Fibroblast of the aortic adventitia (primary cell): ENCODE measurements at places on chromosomes 16 and 17.

DNA sequence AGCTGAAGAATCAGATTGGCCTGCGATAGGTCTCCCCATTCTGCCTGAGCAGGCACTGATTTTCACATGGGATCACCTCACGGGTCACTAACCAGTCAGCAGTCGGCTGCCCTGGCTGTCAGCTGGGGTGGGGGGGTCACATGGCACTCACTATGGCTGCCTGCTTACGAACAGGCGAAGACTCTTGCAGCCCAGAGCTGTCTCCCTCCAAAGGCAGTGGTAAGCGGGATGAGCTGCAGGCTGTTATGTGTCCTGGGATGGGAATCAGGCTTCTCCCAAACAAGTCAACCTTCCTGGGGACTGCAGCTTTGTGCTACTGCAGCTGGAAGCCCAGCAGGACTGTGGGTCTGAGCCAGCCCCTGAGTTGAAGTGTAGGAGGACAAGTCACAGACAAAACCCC lies 29.0 kb upstream of the ADORA2B start:
- DNase-seq: no peak

- no peak for DNase-seq
Measured at GRCh38 chr17:44424828-44425461, 35.5 kb upstream of the ITGA2B start.

DNA sequence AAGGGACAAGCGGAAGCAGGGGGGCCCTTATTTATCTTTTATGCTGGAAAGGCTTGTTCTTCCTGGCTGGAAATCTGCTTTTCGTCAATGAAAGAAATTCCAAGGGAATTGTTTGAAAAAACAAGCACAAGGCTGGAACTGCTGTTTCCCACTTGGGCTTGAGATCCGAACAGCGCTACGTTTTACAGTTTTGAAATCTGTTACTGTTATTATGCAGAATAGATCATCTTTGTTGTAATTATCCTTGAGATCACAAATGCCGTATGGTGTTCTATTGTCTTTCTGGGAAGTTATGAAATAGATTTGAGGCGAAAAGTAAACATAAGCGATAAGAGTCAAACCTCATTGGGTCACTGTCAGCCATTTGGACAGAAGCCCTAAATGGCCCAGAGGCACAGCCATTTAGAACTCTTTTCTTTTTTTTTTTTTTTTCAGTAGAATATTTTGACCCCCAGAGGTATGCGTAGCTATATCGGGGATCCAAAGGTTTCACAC lies 223.3 kb downstream of the IRX3 start:
- no peak for DNase-seq

DNA sequence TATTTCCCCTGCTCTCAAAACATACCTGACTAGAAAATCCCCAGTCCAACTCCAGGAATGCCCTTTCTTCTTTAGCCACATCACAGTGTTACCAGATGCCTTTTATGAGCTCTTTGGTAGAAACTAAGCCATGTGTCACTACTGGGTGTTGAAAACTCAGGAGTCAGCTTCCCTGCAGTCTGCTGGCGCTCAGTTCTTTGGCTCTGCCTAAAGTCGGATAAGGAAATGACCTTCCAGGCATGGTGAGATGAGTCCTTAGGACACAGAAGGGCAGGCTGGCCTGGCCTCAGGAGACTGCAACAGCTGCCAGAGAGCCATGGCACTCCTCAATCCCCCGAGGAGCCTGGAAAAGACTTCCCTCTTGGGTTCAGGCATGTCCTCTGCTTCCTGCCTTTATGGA lies 89.1 kb downstream of the CDH13 start:
- DNase-seq: peak; percentile 19

DNA sequence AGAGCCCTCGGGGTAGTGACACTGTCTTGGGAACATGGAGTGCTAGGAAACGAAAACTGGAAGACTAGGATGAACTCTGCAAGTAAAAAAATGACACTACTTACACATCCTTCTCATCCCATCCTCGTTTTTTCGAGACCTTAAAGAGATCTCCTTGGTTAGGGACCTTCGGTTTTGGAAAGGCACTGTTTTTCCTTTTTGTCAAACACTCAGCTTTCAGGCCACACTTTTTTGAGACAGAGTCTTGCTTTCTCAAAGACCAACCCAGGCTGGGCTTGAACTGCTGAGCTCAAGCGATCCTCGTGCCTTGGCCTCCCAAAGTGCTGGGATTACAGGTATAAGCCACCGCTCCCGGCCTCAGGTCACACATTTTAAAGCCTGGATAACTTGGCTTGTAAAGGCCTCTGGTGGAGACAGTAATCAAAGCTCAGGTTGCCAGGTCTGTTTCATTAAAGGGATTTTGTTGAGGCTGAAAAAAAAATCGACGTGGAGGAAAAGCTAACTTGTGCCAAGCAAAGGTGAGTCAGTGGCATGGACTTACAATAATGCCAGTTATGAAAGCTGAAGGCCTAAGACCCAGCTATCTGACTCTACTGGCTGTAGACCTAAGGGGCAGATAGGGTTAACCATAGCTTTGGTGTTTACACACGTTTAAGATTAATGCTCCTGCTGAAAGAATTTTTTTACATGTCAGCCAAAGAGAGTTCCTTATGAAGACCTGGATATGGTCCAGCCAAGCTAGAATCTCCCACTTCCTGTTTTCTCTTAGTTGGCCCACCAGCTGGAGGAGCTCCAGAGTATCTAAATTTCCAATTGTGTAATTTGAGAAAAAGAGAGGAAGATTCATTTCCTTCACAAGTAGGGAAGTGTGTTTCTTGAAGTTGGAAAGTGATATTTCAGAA lies 823 bp downstream of the NBR1 start:
- DNase-seq: peak; percentile 95

DNA sequence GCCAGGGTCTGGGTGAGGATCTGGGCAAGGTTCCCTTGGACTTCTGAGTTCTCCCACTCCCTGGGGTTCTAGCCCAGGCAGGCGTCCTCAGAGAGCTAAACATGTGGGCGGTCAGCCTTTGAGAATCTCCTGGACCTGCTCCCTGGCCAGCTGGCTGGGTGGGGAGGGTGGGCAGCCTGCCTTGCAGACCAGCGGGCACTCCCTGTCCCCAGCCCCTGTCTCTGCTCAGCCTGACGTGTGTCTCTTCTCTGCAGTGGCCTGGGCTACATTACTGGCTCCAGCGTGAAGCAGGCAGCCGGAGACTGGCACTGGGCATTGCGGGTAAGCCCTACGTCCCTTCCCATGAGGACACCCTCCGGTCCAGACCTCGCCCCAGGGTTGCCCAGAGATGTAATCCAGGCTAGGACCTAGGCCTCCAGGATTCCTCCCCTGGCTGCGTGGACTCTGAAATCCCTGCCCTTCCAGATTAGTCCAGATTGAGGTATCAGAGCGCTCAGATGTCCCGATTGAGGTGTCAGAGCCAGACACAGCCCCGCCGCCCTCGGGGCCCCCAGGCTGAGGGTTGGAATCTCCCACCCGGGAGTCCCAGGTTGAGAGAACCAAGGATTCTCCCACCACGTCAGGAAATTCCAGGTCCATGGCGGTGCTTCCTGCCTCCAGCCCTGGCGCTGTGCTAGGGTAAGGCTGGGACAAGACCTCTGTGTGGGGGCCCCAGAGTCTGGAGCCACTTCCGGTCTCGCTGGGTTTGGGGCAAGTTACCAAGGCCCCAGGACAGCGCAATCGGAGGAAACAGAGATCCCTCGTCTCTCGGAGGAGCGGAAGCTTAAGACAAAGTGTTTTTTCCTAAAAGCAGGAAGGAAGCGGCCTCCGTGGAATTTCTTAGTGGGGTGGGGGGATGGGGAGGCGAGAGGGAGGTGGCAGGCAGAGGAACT lies 24.1 kb downstream of the MYBBP1A start:
- no peak for DNase-seq

DNA sequence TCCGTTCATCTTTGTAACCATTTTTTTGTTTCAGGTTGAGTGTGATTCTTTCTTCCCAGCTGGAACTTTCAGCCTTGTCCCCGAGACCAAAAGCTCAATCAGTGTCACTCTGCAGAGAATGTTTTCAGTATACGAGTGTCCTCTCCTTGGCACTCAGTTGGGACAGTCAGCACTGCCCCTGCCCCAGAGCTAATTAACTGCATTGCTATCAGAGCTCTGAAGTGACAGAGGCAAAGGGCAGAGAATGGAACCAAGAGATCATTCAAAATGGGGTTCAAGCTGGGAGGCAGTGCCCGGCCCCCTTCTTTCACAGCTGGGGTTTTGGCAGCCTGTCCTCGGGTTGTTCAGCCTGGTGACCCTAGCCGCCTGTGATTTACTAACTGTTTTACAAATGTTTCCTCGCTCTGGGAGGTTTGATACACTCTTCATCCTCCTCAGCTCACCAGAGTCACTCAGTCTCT lies 195.9 kb upstream of the TBX2 start:
- DNase-seq: no peak

- no peak for DNase-seq
Measured at GRCh38 chr16:20348365-20349185, 3.9 kb downstream of the UMOD start.

GRCh38 chr17:72407931-72408330 lies 287.1 kb downstream of the SOX9 start:
- no peak for DNase-seq

DNA sequence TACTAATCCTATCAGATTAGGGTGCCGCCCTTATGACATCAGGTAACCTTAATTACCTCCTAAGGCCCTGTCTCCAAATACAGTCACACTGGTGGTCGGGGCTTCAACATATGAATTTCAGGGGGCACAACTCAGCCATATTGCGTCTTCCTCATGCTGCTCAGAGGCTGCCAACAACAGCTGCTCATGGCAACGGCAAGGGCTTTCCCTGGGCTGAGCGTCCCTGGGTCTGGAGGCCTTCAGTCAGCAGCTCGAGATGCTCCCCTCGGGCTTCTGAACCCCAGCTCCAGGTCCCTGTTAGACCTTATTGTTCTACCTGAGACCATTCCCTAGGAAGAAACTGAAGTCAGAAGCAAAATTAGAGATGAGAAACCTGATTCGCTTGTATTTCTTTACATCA lies 157.2 kb downstream of the TMEM132E start:
- no peak for DNase-seq

GRCh38 chr16:78791011-78791410 lies 691.6 kb downstream of the WWOX start:
- no peak for DNase-seq

DNA sequence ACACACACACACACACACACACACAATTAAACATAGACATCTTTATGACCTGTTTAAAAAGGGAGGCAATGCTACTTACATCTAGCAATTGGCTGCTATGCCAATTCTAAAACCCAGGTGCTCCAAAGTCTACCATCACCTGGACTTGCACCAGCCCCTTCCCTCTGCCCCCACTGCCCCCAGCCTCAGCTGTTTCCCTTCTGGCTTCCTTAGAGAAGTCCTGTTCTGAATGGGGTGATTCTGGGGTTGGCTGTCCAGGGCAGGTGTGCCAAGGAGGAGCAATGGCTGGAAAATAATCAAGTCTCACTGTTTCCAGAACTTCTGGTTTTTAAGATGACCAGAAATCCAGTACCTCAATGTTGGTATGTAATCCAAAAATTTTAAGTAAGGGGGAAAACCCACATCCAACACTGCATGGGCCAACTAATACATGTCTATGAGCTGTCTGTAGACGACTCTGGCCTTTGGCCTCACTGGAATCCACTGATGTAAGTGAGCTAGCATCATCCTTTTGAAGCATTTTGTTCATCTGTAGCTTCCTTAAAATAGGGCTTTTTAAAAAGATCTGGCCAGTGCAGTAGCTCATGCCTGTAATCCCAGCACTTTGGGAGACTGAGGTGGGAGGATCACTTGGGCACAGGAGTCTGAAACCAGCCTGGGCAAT lies 2.1 kb downstream of the IFT20 start:
- DNase-seq: no peak

DNA sequence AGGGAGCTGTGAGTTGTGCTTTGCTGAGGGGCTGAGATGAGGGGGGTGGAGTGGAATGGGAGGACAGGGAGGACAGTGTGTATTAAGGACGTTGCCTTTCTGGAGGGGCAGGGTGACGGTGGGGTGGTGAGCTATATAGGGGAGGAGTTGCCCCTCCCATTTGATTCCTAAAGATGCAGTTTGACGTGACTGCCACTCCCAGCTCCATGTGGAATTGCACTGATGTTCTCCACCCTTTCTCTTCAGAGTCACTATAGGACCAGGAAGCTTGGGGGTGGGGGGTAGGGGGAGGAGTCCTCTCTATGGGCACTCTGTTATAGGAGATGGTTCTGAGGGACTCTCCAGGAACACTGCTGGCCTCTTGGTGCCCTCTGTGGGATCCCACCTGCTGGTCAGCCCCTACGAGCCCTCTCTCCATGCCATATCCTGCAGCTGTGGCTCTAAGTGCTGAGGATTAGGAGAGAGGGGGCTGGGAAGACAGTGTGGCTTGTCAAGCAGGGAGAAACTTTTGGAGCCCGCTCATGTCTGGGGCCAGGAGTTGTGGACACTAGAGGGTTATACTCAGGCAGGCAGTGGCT lies 3.8 kb upstream of the NGFR start:
- DNase-seq: no peak

- DNase-seq: no peak
Measured at GRCh38 chr16:85083051-85083639, 29.1 kb downstream of the CIBAR2 start.

- peak; percentile 68 for DNase-seq
Measured at GRCh38 chr16:74743668-74744299, 30.8 kb downstream of the FA2H start.

GRCh38 chr16:89152831-89153700 lies 18.5 kb upstream of the CDH15 start:
- DNase-seq: no peak

DNA sequence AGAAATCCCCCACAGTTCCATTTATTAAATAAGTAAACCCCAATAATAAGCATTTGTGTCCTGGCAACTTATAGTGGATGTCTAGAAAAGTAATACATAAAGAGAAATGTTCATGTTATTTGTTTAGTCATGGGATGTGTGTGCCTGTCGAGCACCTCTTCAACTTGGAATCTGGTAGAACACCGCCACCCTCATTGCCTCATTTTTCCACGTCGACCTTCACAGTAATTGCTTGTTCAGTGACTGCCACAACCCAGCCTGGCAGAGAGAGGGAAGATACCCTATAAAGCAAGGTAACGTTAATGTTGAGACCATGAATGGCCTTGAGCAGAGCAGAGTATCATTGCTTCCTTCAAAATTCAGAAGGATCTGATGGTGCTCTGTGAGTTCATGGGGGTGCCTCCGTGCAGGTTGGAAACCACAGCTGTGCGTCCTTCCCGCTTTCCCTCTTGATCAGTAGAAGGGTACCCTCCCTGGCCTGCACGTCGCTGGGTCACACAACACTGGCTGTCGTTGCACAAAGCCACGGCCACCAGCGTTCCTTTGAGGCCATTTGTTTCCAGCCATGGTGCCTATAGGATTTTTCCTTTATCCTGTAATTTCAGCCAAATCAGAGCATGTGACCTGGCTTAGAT lies 3.7 kb upstream of the DNASE1 start:
- DNase-seq: no peak

- DNase-seq: peak; percentile 86
Measured at GRCh38 chr16:30874821-30875717, 18.8 kb downstream of the BCL7C start.

DNA sequence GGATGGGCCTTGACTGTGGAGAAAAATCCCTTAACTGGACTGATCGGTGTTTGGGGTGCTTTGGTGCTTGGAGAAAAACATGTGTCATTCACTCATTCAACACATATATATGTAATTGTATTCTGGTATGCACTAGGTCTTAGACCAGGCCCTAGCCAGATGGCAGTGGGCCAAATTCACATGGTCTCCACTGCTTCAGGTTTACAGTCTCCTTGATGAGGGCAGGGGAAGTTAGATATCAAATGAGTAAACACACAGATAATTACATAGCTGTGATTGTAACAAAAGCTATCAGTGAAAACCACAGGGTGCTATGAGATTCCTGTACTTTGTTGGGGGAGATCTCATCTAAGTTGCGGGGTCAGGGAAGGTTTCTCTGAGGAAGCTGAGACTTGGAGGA lies 78.8 kb downstream of the WWP2 start:
- no peak for DNase-seq

GRCh38 chr17:50095626-50096037 lies 481 bp downstream of the PDK2 start:
- peak; percentile 22 for DNase-seq
